ENCODE measurements at places on chromosomes 11 and 22. TPM values are rescaled to one million over a fixed set of nuclear protein-coding genes. Genes with fewer than 3 reads are reported as not detected.
A peak's percentile ranks its signal among the peaks of the same experiment; 100 is the strongest.

NLRP10 gene
- polyA plus RNA-seq = not detected

SLC1A2 gene
- polyA plus RNA-seq = 2.3 TPM

MFNG gene
- polyA plus RNA-seq = 8.9 TPM

- DNase-seq = peak; percentile 40
- peak overlapping the region; percentile 50 for H3K27ac ChIP-seq
- peaks cover 68% of the 10 kb centered on the region for H3K4me1 ChIP-seq
- no peaks in the 10 kb centered on the region for H3K36me3 ChIP-seq
- H3K27me3 ChIP-seq = no peaks in the 10 kb centered on the region
Measured at GRCh38 chr11:114110952-114111947, 51.7 kb downstream of the ZBTB16 start.

- no peak overlapping the region for H3K4me3 ChIP-seq
- H3K27ac ChIP-seq = no peak overlapping the region
- H3K27me3 ChIP-seq = no peaks in the 10 kb centered on the region
- no peaks in the 10 kb centered on the region for H3K36me3 ChIP-seq
- peaks cover 6% of the 10 kb centered on the region for H3K4me1 ChIP-seq
- no peak for DNase-seq
Measured at GRCh38 chr11:103923451-103923931, 112.9 kb upstream of the DDI1 start.

GRCh38 chr11:100991541-100991940 lies 138.1 kb downstream of the PGR start:
- no peak overlapping the region for H3K4me3 ChIP-seq
- H3K27ac ChIP-seq = no peak overlapping the region
- H3K27me3 ChIP-seq = no peaks in the 10 kb centered on the region
- no peak for DNase-seq
- no peaks in the 10 kb centered on the region for H3K4me1 ChIP-seq
- H3K36me3 ChIP-seq = no peaks in the 10 kb centered on the region
